Right renal cortex interstitium (tissue), 3 donors: ENCODE measurements at places on chromosomes 11 and 22.

GRCh38 chr11:118276422-118276821, 12.3 kb upstream of the MPZL2 start:
- DNase-seq, result no peak

GRCh38 chr11:16001899-16002426, 354.4 kb downstream of the SOX6 start:
- DNase-seq, result peak; percentile 27

- no peak for DNase-seq
Measured at GRCh38 chr11:30772908-30773307, 186.8 kb upstream of the MPPED2 start.

DNA sequence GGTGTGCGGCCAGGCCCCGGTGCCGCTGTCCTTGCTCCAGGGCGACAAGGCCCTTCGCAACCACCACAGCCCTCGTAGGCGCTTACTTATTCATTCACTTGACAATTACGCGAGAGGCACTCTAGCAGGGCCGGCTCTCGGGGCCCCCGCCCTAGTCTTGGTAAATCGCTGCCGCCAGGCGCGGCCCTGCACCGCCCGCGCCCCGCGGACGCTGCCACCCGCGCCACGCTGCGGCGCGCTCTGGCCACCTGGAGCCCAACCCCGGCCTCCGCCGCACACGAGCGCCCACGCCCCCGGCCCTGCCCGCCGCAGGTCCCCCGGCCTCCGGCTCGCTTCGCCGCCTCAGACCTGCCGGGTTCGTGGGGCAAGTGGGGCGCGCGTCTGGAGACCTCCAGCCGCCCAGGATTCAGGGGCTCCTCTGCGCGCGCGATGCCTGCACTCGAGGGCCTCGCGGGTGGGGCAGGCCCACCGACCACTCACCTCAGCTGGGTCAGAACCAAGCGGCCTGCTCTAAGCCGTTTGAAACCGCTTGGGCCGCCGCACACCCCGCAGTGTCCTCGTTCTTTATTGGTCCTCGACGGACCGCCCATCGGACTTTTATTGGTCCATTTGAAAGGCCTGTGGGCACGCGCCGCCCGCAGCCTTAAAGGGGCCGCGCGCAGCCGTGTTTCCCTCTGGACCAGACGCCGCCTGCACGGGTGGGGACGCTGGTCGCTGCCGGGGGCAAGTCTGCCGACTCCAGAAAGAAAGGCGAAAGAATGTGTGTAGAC, at the start of gene CKAP5:
TSS of gene CKAP5 (minus strand) at position 541 of the 770 bp plus-strand sequence. CDS start 25,049 bp downstream, outside the sequence.
- DNase-seq, result no peak

GRCh38 chr22:45200860-45201511, 37.3 kb downstream of the NUP50 start:
- DNase-seq, result no peak

DNA sequence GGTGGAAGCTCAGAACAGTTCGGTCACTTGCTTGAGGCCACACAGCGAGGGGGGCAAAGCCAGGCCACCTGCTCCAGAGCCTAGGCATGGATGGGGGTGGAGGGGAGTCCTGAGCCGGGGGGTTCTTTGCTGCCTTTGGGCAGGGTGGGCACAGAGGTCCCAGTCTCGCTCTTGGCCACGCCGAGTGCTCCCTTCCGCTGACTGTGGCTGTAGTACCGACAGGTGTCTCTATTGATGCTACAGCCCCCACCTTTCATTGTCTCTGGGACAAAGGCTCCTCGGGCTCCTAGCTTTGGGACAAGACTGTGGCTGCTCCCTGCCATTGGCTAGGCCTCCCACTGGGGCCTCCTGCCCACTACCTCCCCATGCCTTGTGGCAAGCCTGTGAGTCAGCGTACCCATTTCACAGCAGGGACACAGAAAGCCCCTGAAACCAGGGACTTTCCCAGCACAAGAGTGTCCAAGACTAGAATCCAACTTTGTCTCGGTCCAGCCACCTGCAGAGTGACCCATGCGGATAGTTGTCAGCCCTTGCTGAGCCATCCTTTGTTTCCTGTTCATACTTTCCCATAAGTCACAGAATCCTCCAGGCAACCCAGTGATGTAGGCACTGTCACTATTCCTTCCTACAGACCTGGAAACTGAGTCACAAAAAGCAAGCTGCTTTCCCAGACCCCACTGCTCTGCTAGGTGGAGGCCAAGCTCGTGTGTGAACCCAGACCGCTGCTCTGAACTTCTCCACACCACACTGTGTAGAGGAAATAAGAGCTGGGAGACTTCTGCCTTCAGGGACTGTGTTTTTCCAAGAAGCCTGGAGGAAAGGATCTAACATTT, 17.2 kb downstream of the MYEOV start:
- DNase-seq, result no peak

- no peak for DNase-seq
Measured at GRCh38 chr11:46102843-46103242, 18.4 kb downstream of the PHF21A start.

DNA sequence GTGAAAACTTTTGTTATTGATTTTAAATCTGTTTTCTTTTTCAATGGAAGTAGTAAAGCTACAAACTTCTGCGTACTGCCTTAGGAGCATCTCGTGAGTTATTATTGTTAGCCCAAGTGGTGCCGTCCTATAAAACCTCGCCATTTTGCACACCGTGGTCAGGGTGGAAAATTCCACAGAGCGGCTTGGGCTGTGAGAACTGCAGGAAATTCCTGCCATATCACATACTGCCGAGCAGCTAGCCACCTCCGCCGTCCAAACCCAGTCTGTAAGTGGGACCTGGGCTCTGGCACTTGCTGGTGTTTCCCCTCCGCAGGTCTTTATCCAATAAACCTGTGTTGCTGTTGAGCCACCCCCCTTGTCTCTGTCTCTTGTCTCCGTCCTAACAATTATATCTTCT, 88.0 kb upstream of the POU2AF2 start:
- no peak for DNase-seq

DNA sequence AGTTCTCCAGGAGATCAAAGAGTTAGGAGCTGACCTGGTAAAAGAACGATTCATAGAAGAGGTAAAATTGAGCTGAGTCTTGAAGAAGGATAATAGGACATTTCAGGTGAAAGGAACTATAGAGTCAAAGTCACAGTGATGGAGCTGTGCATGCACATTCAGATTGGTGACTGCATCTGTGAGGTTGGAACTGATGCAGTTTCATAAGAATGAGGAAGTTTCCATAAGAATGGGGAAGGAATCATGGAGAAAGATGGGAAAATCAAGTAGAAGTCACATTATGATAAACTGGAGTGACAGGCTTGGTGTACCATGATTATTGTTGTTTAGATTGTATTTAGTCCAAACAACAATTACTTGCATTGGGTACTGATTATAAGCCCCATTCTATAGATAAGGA, 232.2 kb downstream of the FAM76B start:
- no peak for DNase-seq

DNA sequence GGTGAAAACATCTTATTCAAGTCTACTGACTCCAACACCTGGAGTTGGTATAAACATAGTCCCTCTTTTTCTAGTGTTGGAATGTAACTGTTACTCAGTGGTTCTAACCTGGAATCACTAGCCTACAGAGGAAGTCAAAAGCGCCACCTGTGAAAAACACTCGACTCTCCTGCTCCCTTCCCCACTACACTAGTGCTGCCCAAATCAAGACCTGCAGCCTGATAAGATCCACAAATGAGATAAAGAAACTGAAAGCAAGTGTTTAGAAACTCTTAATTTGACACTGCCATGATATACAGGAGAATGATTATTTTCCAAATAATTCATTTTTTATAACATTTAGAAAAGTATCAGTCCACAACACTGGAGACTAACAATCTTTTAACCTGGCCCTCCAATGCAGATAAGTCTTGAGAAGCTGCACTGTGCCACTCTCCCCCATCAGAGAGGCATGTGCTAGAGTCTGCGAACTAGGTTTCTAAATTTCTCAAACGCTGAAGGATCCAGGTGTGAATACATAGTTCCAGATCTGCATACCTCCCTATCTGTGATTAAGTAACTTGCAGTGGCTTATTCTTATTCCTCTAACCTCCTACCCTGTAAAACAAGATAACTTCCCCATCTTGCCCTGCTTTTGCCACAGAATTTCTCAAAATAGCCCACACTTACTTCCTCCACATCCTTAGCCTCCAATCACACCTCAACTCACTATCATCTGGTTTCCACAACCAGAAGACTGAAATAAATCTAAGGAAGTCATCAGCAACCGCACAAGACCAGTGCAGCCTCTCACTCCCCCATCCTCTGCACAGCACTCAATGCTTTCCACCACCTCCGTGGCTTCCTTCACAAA, 88.1 kb downstream of the RRAS2 start:
- DNase-seq, result no peak

- no peak for DNase-seq
Measured at GRCh38 chr11:27418356-27418755, 54.2 kb downstream of the LGR4 start.

GRCh38 chr11:45146072-45147016, at the start of gene PRDM11:
TSS of gene PRDM11 (plus strand) at chr11:45146639. CDS start at chr11:45181767, 35,128 bp downstream.
- DNase-seq, result no peak

- DNase-seq, result no peak
Measured at GRCh38 chr11:117045956-117046355, 52.3 kb downstream of the SIK3 start.
